ENCODE measurements at places on chromosomes 3 and 15. TPM values are rescaled to one million over a fixed set of nuclear protein-coding genes. Genes with fewer than 3 reads are reported as not detected.

Gene SOX14
- total RNA-seq, result not detected

Gene PLCL2
- 40.0 TPM for total RNA-seq

Gene LRRC49
- total RNA-seq, result 0.84 TPM

Gene TSEN2
- total RNA-seq, result 15.9 TPM

Gene SLC35A5
- total RNA-seq, result 26.6 TPM

Gene LACTB
- total RNA-seq, result 28.1 TPM

Measured in activated B cell treated with CpG ODN at 0.5 μM for 24 hours (primary cell).